ENCODE measurements at places on chromosomes 1 and 21. TPM values are rescaled to one million over a fixed set of nuclear protein-coding genes. Genes with fewer than 3 reads are reported as not detected.

- DNase-seq, result no peak
Observed at GRCh38 chr1:194289569-194290266, 1103.3 kb upstream of the B3GALT2 start.

DNA sequence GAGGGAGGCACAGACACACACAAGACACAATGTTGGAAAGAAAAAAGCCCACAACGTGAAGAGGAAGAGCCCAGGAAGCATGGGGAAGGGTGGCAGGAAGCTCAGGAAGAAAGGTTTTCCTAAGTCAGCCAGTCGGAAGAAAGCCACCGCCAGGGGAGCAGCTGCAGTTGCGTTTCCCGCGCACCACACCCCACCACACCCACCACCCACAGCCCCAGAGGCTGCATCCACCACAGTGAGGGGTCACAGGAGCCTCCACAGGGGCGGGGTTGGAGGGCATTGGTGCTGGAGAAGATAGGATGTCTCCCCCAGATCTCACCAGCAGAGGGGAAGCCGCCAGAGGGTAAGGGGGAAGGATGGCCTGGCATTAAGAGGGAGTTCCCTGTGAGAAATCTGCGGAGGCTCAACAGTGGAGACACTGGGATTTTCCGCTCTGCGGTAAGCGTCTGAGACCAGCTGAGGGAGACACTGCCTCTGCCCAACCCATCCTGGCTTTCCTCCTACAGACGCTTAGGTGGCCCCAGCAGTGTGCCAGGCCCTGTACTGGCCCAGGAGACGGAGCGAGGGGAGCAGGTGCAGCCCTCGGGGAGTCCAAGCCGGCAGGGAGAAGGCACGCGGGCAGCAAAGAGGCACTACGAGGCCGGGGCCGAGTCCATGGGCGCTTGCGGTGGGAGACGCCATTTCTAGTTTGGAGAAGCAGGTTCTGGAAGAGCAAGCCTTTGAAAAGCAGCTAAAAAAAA is 19.8 kb downstream of the PGLYRP3 start:
- DNase-seq, result peak; percentile 14

GRCh38 chr1:47794530-47794929 is 202.7 kb downstream of the TRABD2B start:
- no peak for DNase-seq

- peak; percentile 77 for DNase-seq
Observed at GRCh38 chr21:35203093-35203977, 154.2 kb upstream of the RUNX1 start.

DNA sequence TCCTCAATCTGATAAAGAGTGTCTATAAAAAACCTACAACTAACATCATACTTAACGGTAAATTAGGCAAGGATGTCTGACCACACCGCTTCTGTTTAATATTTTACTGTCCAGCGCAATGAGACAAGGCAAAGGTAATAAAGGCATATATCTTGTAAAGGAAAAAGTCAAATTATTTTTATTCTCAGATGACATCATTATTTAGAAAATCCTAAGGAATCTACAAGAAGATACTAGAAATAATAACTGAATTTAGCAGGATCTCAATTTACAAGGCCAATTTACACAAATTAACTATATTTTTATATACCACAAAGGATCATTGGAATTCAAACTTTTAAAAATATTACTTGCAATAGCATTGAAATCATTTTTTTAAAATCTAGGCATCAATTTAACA is 29.4 kb downstream of the GJA4 start:
- no peak for DNase-seq

Gene KCNA2
- total RNA-seq, result 0.15 TPM

DNA sequence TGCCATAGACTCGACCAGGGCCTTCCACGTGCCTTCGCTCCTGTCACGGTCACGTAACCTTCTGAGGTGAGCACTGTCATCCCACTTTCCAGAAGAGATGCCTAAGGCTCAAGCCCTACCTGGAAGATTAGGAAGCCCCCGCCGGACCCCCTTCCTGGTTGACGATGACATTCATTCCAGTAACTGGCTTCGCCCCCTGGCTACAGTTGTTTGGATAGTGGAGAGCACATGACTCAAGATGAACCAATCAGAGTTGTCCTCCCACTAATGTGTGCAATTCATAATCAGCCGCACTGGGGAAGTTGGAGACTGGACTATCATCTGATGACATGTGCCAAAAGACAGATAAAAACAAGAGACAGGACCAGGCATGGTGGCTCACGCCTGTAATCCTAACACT is 104.0 kb upstream of the GJB5 start:
- no peak for DNase-seq

- DNase-seq, result no peak
Observed at GRCh38 chr1:187046293-187046692, 217.5 kb downstream of the PLA2G4A start.

Gene CHODL
- total RNA-seq, result not detected

- DNase-seq, result no peak
Observed at GRCh38 chr1:207069061-207069460, 16.0 kb downstream of the PFKFB2 start.

DNA sequence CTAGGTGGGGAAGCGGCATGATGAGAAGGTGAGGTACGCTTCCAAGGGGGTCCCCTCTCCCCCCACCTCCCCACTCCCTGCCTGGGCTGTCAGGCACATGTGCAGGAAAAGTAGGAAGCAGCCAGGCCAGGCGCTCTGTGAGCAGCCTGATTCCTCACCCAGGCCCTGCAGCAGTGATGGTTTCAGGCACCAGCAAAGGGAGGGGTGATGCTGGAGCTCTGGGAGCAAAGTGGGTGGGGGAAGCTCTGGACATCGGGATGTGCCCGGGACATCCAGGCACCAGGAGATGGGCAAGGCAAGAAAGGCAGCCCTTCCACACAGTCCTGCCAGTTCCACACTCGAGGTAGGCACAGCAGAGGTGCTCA is 106.1 kb downstream of the CRYAA start:
- DNase-seq, result no peak

DNA sequence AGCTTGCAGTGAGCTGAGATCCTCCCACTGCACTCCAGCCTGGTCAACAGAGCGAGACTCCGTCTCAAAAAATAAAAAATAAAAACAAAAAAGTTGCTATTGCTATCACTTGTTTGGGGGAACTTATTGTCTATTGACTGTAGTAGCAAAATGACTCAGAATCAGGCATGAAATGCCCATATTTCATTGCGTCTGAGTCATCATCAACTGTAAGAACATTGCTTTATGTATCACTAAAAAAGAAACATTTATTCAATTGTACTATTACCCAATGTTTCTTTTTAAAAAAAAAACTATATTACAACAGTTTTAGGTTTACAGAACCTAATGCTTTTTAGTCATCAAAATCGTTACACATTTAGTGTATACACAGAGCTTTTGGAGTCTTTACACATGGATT is 91.0 kb upstream of the FMN2 start:
- no peak for DNase-seq

Gene KCNJ15
- total RNA-seq, result 35.4 TPM

DNA sequence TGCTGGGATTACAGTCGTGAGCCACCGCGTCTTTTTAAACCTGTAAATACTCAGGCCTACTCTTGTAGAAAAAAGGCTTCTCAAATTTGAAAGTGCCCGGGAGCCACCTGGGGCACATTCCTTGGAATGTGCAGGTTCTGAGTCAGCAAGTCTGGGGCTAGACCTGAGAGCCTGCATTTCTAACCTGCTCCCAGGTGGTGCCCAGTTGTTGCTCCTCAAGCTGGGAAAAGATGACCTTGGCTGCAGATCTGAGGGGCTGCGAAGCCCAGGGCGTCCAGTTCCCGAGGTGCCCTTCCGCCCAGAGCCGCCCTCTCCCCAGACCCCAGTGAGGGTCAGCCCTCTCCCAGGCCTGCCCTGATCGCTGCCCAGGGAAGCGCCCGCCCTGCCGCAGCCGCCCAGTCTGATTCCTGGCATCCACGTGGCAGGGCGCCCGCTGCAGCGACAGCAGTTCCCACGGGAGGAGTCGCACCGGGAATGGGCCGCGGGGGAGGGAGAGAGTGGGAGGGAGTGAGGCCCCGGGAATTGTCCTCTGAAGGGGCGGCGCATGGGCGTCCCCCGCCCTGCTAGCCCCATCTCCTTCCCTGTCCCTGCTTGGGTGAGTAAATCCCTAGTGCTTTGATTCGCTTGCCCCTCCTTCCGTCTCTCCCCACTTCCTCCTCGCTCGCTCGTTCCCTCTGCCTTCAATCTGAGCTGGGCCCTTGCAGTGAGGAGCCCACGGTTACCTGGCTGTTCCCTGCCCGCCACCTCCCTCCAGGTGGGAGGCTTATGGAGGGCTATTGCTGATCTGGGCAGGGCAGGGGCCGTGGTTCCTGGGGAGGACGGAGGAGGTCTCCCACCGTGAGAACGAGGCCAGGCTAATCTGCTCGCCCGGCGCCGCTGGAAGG is 18.8 kb upstream of the TENT5B start:
- DNase-seq, result peak; percentile 72

- DNase-seq, result no peak
Observed at GRCh38 chr1:94921977-94922376, 4.9 kb downstream of the CNN3 start.

DNA sequence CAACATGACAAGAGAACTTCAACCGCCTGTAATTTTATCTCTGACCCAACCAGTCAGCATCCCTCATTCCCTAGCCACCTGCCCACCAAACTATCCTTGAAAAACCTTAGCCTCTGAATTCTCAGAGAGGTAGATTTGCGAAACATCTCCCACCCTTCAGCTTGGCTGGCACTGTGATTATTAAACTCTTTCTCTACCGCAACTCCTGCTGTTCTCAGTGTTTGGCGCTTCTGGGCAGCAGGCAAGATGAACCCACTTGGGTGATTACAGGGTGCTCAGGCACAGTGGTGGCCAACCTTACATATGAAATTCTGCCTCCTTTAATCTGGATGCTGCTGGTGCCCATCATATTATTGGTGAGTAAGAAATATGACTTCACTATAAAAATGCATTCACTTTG is 22.1 kb downstream of the CCDC190 start:
- DNase-seq, result no peak

DNA sequence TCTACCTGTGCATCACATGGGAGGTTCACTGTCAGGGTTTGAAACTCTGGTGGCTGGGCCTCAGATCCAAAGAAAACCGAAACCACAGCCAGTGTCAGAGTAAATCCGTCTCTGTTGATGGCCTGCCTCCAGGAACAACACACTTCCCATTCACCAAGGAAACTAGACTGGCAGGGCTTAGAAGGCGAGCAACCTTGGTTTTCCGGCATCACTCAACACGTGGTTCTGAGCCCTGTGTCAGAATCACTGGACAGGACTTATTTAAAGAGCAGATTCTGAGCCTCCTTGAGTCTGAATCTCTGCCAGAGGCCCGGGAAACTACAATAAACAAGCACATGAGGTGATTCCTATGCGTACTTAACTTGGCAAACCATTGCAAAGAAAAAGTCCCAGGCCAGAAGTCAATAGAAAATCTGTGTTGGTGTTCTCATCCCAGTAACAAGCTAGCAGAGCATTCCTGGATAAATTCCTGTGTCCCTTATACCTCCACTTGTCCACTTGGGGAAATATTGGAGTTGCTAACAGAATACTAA is 70.0 kb downstream of the KCTD3 start:
- DNase-seq, result peak; percentile 75

DNA sequence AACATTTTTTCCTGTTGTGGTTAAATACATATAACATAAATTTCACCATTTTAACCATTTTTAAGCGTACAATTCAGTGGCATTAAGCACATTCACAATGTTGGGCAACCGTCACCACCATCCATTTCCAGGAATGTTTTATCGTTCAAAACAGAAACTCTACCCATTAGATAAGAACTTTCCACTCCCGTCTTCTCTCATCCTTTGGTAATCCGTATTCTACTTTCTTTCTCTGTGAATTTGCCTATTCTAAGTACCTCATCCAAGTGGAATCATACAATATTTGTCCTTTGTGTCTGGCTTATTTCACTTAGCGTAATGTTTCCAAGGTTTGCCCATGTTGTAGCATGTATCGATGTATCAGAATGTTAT is 336.0 kb downstream of the RRAGC start:
- DNase-seq, result no peak

- no peak for DNase-seq
Observed at GRCh38 chr1:222552882-222553281, 5.0 kb upstream of the HHIPL2 start.

DNA sequence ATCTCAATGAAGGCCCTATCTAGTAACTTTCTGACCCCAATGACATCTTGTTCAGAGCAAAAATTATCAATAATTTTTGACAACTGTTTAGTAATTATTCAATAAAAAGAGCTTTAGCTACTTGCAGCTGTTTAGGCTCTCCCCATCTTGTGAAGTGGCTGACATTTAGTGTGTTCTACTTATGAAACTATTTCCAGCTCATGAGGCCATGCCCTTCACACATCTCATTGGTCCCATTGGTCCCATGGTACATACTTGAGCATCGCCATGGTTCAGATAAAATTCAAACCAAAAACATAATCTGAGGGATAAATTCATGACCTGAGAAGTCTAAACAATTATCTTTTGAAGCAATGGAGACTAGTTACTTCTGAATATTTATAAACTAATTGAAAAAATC is 24.2 kb downstream of the SPRTN start:
- DNase-seq, result no peak

- no peak for DNase-seq
Observed at GRCh38 chr21:31893851-31894415, 21.1 kb downstream of the HUNK start.

GRCh38 chr1:41414716-41415306 is 53.6 kb downstream of the FOXO6 start:
- DNase-seq, result no peak

- DNase-seq, result no peak
Observed at GRCh38 chr1:45846931-45847330, 43.5 kb downstream of the MAST2 start.

Gene SNX7
- 81.5 TPM for total RNA-seq

DNA sequence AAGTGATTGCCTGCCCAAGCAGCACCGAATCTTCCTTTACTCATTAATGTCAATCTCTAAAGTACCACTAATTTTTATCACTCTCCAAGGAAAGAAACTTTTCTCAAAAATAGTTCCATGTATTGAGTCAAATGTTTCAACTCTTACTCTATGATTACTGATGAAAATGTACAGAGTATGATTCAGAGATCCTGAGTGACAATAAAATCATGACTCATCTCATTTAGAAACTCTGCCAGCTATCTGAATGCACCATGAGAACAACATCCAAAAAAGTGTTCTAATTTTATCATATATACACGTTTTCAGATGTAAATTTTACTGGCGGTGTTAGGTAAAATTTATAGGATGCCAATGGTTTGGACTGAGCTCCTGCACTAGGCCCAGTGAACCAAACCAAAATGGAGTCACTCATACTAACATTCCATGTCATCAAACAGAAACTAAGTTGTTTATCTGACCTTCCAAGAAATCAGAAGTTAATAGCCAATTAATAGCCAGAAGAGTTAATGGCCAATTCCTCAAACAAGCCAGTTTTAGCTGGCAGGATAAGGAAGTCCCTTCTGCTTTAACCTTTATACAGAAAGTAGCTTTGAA is 22.6 kb downstream of the PLPPR5 start:
- peak; percentile 12 for DNase-seq

- peak; percentile 55 for DNase-seq
Observed at GRCh38 chr1:31855038-31855845, 39.4 kb upstream of the SPOCD1 start.

GRCh38 chr1:32592943-32593342 is 53.7 kb downstream of the ZBTB8A start:
- DNase-seq, result no peak

- no peak for DNase-seq
Observed at GRCh38 chr1:58657082-58657481, 42.8 kb downstream of the MYSM1 start.

Gene SLC9C2
- not detected for total RNA-seq

GRCh38 chr1:61531716-61532115 is 193.2 kb downstream of the TM2D1 start:
- DNase-seq, result no peak

Gene GJA8
- total RNA-seq, result not detected

- no peak for DNase-seq
Observed at GRCh38 chr21:19343711-19344110, 940.1 kb upstream of the TMPRSS15 start.

Gene KRTAP21-2
- total RNA-seq, result not detected

Measured in Daoy (cell line).